ENCODE measurements at places on chromosomes 3 and 15.

DNA sequence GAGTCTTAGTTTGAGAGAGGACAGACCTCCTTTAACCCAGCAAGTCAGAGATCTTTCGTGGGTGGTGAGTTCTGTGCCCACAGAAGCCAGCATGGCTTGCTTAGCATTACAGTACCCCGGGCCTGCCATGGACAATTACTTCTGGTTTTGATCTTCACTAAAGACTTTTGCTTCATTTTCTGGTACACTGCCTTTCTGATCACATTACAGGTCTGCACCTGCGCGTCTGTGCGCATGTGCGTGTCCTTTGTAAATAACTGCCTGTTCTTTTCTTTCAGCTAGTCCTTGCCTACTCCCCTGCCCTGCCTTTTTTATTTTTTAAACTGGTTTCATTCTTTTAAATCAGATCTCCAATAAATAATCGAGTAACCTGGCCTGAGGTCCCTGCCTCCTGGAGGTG lies 57.1 kb upstream of the CMTM8 start:
- no peak for DNase-seq

- peak; percentile 24 for DNase-seq
Observed at GRCh38 chr15:25863111-25863967, at the start of gene ATP10A. TSS of gene ATP10A (minus strand) at chr15:25863327. CDS start at chr15:25863096, 231 bp downstream.

DNA sequence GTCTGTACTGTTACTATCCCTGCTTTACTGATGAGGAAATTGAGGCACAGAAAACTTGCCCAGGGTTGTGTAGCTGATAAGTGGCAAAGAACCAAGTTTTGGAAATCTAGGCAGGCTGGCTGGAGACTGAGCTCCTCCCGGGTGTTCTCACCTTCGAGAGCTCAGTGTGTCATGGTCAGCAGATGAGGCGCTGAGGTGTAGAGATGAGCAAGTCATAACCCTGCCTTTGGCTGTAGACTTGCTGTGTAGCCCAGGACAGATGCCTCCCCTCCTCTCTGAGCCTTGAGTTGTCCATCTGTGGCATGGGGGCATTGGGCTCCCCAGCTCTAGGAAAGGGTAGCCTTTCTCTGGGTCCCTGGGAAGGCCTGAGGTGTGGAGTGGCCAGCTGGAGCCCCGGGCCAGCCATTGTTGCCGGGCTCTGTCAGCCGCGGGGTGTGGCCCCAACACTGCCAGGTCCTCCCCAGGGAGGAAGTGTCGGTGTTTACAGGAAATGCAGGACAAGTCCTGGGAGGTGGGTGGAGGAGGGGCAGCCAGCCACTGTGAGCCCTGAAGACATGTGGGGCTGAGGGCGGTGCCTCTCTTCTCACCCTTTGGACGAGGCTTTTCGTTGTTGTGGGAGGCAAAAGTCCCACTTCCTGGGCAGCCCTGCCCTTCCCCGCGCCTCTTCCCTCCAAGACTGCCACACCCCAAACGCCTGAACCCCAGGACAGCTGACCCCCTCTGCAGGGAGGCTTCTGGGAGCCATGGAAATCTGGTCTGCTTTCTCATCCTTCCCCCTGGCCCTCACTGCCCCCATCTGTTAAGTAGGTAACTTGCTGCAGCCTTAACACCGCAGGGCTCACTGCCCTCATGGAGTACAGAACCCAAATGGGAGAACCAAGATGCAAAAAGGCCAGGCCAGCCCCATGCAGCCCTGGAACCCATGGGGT lies 29.1 kb downstream of the FGD5 start:
- DNase-seq: no peak

- no peak for DNase-seq
Observed at GRCh38 chr15:60520013-60520824, 41.3 kb upstream of the ICE2 start.

DNA sequence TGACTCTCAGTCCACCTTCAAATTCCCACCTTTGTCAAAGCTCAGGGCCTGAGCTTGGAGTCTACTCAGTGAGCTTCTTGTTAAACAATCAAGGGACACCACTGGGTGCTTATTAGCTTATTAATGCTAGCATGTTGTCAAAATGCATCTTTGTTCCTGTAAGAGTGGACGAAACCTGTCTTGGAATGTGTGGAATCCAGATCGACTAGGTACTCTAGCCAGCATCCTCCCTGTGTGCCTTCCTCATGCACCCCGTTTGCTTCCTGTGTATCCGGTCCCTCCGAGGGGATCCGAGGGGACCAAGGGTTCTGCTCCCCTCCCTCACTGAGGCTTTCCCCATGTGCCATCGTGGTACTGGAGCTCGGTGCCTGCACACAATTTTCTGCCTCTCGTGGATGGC lies 75.7 kb upstream of the UBE3A start:
- DNase-seq: no peak

GRCh38 chr15:67064607-67065530 lies 533 bp upstream of the SMAD3 start:
- DNase-seq: no peak

GRCh38 chr15:54197995-54198394 lies 219.8 kb downstream of the UNC13C start:
- no peak for DNase-seq

DNA sequence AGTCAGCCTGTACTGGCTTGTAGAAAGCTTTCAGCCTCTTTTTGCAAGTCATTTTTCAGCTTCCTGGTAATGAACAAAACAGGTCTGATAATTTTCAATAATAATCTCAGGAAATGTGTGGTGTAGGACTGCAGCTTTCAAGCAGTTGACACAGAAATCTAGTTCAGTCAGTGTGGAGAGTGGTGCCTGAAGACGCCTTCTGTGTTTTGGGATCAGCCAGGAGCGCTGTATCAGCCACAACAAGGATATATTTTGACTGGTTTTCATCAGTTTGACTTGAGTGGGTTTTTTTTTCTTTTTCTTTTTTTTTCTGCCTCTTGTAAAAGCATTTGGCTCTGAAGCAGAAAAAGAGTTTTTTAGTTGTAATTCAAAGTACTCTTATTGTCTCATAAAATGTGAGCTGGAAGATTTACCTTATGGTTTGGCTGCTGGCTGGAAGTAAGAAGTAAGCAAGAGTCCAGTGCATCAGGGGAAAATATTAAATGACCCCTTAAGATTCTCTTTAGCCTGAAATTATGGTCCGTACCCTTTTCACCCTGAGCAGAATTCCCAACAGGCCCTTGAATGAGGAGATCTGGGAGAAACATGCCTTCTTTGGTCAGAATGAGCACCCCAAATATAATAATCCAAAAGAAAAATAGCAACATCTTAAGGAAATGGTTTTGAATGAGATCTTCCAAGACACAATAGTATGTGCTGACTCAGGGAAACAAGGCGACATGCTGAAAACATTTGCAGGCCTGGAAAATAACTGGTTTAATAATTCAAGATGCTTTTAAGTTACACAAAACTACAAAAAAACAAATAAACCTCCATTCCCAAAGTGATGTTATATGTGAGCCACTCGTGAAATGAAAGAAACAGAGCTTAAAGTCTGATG lies 332.7 kb upstream of the ADAMTS9 start:
- no peak for DNase-seq

- DNase-seq: no peak
Observed at GRCh38 chr3:14338898-14339458, 63.4 kb upstream of the SLC6A6 start.

GRCh38 chr3:157405457-157405856 lies 31.2 kb upstream of the PTX3 start:
- DNase-seq: no peak
